ENCODE measurements at places on chromosomes 13 and 19.

DNA sequence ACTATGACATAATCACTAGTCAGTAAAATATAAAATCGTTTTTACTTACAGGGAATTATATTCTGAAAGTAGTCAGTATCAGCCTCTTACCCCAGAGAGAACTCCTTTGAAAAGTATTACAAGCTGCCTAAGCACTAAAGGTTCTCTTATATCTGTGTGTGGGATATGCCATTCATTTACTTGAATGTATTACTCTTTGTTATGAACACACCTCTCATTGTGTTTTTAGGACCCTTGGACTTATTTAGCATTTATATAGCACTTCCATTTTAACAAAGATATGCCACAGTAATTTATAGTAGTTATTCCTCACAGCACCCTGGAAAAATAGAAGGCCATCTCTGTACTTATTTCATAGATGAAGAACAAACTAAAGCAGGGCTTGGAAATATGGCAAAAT is 1178.0 kb downstream of the OLFM4 start:
- DNase-seq, result no peak

DNA sequence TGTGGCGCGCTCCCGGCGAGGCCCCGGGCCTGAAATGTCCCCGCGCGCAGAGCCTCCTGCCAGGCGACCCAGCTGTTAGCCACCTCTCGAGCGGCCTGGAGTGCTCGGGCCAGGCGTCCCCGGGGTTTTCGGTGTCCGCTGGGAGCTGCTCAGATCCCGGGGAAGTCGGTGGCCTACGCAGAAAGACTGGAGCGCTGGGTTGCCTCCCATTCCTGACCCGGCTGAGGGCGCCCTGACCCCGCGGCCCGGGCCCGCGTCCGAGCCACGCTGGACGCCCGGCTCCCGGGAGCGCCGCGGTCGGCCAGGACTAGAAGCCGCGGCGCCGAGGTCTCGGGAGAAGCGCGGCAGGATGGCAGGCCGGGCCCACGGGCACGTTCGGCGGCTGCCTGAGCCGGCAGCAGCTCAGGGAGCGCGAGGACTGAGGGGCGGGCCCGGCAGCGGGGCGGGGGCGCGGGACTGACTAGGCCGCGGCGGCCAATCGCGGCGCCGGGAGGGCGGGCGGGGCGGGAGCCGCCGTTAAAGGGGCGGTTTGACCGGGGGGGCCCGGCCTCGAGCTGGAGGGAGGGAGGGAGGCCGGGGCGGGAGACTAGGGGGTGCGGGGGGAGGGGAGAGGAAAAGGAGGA is 1.3 kb upstream of the ZIC2 start:
- DNase-seq, result peak; percentile 61

DNA sequence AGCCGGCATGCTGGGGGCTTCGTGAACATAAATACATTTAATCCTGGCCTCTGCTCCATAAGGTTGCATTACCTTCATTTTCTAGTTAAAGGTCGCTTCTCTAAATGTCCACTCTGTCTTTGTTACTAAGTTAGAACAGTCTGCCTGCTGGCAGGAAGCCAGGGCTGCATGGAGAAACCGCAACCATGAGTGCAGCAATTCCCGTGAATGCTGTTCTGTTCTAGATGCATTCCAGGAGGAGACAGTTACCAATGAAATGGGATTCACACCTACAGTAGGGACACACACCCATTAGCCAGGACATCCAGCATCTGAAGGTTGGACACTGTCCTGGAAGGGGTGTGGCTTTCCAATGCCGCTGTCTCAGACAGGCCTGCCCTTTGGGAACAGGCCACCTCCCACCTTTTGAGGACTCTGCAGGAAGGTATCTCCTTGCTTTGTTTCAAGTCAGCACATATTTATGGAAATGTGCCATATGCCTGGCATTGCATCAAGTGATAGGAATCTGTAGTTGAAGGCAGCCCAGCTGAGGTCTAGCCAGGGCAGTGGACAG is 129.7 kb downstream of the SLC7A1 start:
- no peak for DNase-seq

DNA sequence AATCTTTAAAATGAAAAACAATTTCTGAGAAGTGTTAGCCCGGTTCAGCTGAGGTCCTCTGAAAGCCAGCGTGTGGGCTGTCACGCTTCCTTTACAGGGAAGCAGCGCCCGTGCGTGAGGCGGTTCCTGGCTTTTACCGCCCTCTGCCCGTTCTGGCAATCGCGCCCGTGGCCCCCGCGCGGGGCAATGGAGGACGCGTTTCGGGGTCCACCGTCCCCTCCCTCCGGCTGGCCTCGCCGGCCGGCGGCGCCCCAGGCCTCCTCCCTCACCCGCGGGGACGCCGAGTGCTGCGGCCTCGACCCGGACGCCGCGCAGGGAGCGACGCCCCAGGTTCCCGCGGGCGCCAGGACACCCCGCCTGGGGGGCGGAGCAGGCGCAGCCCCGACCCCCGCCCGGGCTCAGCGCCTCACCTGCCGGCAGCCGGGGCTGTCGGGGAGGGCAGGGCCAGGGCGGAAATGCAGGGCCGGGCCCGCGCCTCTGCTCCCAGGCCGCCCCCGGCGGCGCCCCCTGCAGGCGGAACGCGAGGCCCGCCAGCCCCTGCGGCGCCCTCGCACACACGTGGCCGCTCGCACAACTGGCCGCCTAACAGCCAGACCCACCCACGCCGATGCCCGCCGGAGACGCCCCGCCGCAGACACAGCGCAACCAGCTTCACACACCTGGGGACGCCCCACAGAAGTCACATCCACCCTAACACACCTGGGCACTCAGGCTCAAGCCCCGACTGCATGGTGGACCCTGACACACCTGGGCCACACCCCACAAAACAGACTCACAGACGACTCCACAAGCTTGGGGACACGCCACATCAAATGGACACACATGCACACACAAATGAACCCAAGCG is at the start of gene GGACT:
Gene GGACT, minus strand, starts transcription at position 459 of the 847 bp plus-strand sequence. CDS start 56,198 bp downstream, outside the sequence.
- peak; percentile 13 for DNase-seq

- no peak for DNase-seq
These were observed 116.2 kb upstream of the FNDC3A start for GRCh38 chr13:48859272-48860105.

- DNase-seq, result no peak
These were observed 23.5 kb downstream of the MTUS2 start for GRCh38 chr13:28843639-28844038.

DNA sequence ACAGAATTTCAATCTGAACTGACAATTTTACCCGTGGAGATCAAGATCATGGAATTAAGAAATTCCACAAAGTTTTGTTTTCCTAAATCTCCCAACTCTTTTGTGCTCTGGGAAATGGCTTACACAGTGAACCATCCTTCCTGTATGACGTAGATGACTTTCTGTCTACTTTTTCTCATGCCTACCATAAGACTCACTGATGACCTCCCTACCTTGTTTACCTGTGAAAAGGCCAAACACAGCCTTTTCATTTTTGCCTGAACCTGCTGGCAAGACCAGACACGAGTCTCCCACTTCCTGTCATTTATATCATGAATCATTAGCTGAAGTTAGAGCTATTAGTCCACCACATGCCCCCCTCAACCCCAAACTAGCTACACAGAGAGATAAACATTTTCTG is 4.6 kb upstream of the KBTBD6 start:
- no peak for DNase-seq

GRCh38 chr19:30722761-30723160 is 350.6 kb downstream of the ZNF536 start:
- DNase-seq, result no peak

- DNase-seq, result no peak
These were observed 108.9 kb downstream of the DNAJC15 start for GRCh38 chr13:43132257-43132656.

DNA sequence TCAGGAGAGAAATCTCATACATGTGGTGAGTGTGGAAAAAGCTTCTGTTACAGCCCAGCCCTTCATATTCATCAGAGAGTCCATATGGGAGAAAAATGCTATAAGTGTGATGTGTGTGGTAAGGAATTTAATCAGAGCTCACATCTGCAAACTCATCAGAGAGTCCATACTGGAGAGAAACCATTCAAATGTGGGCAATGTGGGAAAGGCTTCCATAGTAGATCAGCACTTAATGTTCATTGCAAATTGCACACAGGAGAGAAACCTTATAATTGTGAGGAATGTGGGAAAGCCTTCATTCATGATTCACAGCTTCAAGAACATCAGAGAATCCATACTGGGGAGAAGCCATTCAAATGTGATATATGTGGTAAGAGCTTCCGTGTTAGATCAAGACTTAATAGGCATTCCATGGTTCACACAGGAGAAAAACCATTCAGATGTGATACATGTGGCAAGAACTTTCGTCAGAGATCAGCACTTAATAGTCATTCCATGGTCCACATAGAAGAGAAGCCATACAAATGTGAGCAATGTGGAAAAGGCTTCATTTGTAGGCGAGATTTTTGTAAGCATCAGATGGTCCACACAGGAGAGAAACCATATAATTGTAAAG is 15.2 kb downstream of the ZNF221 start:
- no peak for DNase-seq

GRCh38 chr13:69935043-69935442 is 172.6 kb upstream of the ATXN8OS start:
- no peak for DNase-seq

GRCh38 chr19:46839752-46840497 is 10.7 kb downstream of the AP2S1 start:
- DNase-seq, result no peak

- DNase-seq, result no peak
These were observed 290.0 kb downstream of the PCDH9 start for GRCh38 chr13:66940113-66940512.

GRCh38 chr13:20514866-20515265 is 10.8 kb downstream of the CRYL1 start:
- no peak for DNase-seq

- DNase-seq, result no peak
These were observed 6.4 kb downstream of the ZNF350 start for GRCh38 chr19:51980116-51980736.

- DNase-seq, result no peak
These were observed 503.2 kb upstream of the SPRY2 start for GRCh38 chr13:80844164-80844563.

DNA sequence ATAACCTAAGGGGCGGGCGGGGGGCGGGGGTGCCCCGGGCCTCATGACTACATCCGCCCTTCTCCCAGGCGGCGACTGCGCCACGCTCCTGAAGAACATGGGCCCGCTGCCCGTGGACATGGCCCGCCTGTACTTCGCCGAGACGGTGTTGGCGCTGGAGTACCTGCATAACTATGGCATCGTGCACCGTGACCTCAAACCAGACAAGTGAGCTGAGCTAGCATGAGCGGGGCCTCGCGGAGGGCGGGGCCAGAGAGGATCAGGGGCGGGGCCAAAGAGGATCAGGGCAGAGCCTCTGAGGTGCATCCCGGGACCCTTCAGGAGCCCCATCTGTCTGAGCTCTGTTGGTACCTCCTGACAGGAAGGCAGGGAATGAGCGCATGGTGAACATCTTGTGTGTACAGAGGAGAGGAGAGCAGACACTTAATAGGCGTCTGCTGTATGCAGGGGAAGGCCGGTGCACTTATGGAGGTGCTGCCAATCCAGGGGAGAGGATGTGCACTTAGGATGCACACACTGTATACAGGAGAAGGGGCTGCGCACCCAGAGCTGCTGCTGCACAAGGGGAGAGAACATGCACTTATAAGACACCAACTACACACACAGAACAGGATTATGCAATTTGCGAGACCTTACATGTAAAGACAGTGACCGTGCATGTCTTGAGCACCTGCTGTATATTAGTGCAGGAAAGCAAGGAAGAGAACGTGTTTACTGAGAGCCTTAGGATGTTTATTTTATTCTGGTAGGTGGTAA is 20.9 kb upstream of the PIK3R2 start:
- DNase-seq, result no peak

GRCh38 chr13:53089951-53090350 is 61.3 kb downstream of the OLFM4 start:
- DNase-seq, result no peak

- no peak for DNase-seq
These were observed 30.8 kb upstream of the CEBPA start for GRCh38 chr19:33333151-33333550.

GRCh38 chr13:40127925-40128324 is 472.5 kb downstream of the COG6 start:
- no peak for DNase-seq

- no peak for DNase-seq
These were observed 13.9 kb downstream of the RABAC1 start for GRCh38 chr19:41945135-41945766.

GRCh38 chr13:99916366-99917103 is 55.0 kb downstream of the ZIC5 start:
- no peak for DNase-seq

DNA sequence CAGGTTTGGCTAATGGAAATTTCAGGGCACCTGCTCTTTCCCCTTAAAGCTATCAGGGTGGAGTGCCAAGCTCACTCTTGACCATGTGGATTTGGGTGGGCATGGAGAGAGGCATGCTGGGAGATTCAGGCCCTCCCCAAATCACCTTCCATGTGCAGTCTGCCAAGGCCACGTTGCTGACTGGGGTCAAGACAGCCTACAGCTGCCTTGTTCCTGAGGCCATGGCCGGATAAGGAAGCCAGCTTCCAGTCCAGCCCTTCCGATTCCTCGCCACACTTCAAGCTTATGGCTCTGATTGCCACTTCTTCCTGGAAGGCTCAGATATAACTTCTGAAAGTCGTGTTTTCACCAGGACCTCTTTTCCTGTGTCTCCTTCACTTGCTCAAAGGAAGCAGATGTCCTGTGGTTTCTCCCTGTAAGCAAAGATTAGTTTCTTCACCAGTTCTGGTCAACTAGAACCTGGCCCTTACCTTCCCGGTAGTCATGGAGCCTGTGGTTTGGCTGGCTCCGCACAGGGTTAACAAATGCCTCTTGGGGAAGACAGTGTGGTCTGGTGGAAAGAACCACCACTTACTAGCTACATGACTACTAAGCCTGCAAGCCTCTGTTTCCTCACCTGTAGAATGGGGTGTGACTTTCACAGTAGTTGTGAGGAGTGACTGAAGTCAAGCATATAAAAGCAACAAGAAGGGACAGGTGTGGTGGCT is 16.1 kb upstream of the TPT1 start:
- DNase-seq, result no peak

Measured in C1 segment of cervical spinal cord (tissue), 14 donors.